ENCODE measurements at places on chromosomes 13 and 19.

GRCh38 chr13:109760402-109760801 is 26.0 kb downstream of the IRS2 start:
- DNase-seq = no peak

- DNase-seq = no peak
Observed at GRCh38 chr19:37470216-37470615, 1.1 kb downstream of the ZNF570 start.

DNA sequence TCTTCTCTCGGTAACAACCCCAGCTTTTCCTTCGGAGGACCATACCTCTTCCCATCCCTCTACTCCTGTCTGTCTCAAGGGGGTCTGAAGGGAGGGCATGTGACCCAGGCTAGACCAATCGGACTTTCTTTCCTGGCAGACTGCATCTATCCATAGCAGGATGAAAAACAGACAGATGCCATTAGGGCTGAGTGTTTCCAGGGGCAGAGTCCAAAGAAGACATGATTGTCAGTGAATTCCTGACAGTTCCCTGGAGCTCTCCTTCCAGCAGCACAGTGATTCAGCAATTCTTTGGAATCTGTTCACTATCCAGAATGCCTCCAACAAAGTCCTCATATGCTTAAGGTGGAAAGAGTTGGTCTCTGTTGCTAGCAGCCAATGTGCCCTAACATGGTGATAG is 189.8 kb downstream of the KCTD12 start:
- no peak for DNase-seq

- no peak for DNase-seq
Observed at GRCh38 chr13:113554333-113554700, 30.2 kb upstream of the TFDP1 start.

- no peak for DNase-seq
Observed at GRCh38 chr13:93029536-93029935, 197.1 kb upstream of the GPC6 start.

DNA sequence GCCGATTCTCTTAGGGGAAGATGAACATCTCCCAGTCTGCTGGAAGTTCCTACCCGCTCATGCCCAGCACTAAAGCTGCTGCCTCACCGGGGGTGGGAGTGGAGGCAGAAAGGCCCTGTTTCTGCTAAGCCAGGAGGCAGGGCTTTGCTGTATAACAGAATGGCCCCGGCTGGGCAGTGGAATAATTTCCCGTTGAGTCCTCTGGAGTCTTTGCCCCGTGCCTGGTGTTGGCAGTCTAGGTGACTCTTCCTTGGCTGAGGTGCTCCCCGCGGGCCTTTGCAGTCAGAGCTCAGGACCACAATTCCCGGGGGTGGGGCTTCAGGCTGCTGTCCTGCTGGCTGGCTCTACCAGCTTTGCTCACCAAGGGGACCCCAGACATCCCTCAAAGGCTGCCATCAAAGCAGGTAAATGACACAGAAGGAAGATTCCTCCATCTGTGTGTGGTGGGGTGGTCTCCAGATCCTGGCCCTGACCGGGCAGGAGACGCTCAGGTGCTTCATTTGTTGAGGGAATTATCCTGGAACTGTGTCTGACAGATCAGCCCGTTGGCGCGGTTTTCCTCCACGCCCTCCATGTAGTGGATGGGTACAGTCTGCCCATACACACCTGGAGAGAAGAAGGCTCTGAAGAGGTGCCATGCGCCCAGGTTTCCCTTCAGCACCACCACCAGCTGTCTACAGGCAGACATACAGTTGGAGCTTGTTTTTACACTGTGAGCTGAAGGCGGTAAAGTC is 209.9 kb downstream of the TEX29 start:
- DNase-seq = no peak

DNA sequence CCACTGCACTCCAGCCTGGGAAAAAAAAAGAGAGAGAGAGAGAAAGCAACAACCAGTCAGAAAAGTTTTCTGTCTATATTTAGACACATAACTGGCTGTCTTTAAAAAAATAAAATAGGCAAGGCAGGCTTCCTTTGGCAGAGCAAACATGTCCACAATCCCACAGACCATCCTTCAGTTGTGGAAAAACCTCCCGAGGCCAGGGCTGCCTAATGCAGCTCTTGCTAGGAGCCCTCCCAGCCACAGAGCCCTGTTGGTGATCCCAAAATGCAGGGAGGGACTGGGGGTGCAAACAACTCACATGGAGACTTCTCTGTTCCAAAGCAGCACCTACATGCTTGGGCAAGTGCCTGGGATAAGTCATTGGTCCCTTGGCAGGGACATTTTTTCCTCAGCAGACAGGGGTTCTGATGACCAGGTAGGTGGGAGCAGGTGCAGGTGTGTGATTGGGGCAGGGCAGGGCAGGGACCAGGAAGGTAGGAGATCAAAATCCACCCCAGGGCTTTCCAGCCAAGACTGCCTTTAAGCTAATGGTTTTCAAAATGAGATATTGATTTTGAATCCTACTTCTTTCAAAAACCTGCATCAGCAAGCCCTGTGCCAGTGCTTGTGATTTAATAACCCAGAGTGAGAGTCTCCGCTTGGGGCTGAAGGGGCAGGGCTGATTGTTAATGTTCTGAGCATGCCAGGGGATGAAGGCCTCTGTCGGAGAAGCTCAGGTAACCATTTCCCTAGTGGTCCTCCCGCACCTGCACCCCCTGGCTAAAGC is 178.5 kb downstream of the USP12 start:
- DNase-seq = no peak
